ENCODE measurements at places on chromosomes 12 and 14. TPM values are rescaled to one million over a fixed set of nuclear protein-coding genes. Genes with fewer than 3 reads are reported as not detected.

The BHLHE41 gene
- 4.3 TPM for total RNA-seq

The MYO1H gene
- total RNA-seq, result not detected

The LRRK2 gene
- total RNA-seq, result 0.02 TPM

The PPP4R4 gene
- 6.0 TPM for total RNA-seq

The KCNH3 gene
- total RNA-seq, result 0.14 TPM

The YBX3 gene
- total RNA-seq, result 527 TPM

The SUOX gene
- total RNA-seq, result 14.3 TPM

The RNASE3 gene
- not detected for total RNA-seq
